Panc1 (cell line): ENCODE measurements at places on chromosomes 7 and 10. TPM values are rescaled to one million over a fixed set of nuclear protein-coding genes. Genes with fewer than 3 reads are reported as not detected.

The SFXN4 gene
- total RNA-seq: 67.0 TPM

The IFIT1B gene
- total RNA-seq: not detected

The LEP gene
- not detected for total RNA-seq

The INHBA gene
- total RNA-seq: 0.28 TPM

The NXPH1 gene
- total RNA-seq: not detected

The FLNC gene
- 10.2 TPM for total RNA-seq

DNA sequence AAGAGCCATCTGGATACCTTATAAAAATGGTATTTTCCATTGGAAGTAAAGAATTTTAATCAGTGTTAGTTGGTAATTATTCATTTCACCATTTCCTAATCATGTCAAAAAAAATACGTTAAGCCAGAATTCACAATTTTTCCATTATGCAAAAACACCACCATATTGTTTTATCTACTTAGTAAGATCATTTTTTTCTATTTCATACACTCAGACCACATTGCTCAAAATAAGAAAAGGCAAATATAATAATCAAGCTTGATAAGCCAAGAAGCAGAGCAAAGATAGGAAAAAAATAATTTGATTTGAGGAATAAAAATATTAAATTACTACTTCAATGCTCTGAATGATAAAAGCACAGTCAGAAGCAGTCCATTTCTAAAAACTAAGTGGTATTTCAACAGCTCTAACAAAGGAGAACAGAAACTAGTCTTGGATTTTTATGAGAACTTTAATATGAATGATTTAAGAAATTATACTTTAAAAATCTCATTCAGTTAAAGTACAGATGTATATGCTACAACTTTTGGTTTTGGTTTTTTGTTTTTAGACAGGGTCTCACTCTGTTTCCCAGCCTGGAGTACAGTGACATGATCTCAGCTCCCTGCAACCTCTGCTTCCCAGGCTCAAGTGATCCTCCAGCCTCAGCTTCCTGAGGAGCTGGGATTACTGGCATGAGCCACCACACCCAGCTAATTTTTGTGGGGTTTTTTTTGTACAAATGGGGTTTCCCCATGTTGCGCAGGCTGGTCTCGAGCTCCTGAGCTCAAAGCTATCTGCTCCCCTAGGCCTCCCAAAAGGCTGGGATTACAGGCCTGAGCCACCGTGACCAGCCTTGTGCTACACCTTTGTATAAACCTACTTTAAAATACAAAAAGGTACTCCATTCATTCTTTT, 46.6 kb downstream of the LRRN3 start:
- no peak for DNase-seq

DNA sequence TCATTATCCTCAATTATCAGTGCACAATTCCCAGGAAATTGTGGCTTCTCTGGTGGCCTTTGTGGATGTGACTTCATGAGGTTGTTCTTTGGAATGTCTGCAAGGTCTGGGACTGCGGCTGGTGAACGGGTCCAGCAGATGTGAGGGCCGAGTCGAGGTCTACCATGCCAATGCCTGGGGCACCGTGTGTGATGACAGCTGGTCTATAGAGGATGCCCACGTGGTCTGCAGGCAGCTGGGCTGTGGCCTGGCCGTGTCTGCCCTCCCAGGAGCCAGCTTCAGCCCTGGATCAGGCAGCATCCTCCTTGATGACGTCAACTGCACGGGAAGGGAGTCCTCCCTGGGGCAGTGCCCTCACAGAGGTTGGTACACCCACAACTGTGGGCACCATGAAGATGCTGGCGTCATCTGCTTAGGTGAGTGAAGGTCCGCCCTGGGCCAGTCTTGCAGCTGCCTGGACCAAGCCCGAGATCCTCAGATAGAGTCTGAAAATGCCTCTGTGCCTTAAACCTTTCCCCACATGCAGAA, 46.9 kb downstream of the CUZD1 start:
- DNase-seq: no peak

GRCh38 chr10:116626815-116627214, 6.1 kb downstream of the PNLIPRP2 start:
- no peak for DNase-seq

DNA sequence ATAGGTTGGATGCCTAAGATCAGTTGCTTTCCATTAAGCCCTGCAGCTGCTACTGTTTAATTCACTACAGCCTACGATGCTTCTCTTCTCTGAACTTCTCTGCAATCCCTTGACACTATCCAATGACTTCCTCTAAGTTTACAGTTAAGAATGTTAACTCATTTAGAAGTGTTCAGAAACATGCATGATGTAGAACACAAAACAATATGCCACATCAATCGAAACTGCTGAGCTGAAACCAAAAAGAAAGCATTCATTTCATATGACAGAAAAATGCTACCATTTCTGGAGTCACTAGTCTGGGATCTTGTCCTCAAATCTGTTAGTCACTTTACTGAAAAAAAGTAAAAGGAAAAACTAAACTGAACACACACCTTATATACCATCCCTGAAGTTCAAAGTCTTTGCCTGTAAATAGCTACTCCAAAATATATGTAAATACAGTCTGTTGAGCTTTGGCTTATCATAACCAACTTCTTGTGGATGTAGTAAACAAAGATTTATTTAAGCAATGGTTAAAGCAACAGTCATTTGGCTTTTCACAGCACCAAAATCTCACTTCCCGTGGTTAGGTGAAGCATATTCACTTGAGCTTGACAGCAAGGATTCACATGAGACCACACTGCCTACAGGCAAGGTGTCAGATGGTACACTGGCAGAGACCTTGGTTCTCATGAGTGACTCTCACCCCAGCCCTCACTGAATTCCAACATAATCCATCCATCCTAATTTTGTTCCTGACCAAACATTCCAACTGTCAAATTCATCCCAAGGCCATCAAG, 187.0 kb downstream of the PPP1R17 start:
- no peak for DNase-seq

DNA sequence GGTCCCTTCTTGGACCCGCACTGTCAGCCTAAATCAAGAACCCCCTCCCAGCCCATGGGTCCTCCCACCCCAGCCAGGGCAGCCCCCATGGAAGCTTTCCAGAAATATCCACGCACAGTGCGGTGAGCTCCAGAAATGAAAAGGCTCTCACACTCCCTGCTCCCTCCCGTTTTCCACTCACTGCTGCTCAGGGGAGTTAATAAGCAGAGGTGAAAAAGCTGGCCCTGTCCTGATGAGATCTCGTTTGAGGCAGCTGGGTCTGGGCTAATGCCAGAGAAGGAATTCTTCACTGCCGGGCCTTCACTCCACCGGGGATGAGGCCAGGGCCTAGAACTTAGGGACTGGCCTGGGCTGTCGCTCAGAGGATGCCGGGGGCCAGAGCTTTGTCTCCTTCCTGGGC, 102.2 kb downstream of the ZMIZ1 start:
- DNase-seq: no peak

- DNase-seq: no peak
These were observed 25.1 kb upstream of the VPS41 start for GRCh38 chr7:38934051-38934450.

DNA sequence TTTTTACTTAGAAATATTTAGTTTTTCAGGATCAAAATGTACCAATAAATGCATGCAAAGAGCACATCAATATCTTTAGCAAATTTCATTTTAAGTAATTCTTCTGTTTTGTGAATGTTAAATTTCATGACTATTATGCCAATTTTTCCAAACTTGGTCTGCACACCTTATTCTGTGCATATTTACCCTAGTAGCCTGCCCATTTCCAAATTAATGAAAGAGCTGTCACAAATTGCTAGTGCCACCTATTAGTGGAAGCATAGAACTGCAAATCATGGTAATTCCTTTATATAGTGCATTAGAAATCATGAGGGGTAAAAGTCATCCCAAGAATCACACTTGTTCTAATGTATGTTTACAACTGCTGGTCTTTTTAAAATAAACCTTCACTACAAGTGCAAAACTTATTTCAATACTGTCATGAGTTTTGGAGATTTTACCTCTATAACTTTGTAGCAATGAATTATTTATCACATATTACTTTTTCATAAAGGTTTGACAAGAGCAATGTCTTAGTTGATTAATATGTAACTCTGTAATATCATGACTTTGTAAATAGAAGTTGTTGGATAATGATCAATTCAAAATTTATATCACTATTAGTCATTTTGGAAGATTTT, 5.7 kb downstream of the SEMA3A start:
- DNase-seq: no peak

DNA sequence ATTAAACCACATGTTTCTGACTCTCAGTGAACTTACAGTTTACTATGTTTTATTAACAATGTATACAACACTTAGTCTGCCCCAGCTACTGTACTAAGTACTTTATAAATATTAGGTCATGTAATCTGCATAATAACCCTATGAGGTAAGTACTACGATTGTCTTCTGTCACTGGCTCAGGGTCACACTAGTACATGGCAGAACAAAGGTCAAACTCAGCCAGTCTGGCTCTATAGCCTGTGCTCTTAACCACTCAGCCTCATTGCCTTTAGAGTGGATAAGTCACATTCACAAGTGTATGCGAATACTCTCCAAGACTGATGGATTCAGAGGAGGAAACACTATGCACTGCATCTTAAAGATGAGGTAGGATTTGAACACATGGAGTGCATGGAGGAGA, 252.3 kb downstream of the KCNMA1 start:
- no peak for DNase-seq

GRCh38 chr10:73965890-73966768, 31.8 kb upstream of the VCL start:
- peak; percentile 97 for DNase-seq

GRCh38 chr7:90430614-90431460, 27.6 kb downstream of the CLDN12 start:
- no peak for DNase-seq

DNA sequence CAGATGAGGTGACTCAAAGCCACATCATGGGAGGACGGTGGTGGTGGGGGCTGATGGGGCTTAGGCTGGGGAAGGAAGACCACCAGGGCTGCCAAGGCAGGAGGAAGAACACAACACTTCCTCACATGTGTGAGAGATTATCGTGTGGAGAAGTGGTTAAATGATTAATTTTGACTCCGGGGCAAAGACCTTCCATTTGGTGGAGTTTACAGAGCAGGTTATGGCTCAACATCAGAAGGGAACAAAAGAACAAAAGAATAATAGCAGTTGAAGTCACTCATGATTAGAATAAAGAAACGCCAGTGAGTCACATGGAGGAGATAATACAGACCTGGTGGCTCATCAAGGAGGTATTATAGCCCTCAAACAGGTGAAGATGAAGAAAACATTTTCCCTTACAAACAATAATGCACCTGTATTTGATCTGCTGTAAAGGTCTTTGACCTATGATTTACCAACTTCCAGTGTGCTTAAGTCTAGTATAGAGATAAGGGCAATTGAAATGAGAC, 170.1 kb downstream of the PKD1L1 start:
- no peak for DNase-seq

DNA sequence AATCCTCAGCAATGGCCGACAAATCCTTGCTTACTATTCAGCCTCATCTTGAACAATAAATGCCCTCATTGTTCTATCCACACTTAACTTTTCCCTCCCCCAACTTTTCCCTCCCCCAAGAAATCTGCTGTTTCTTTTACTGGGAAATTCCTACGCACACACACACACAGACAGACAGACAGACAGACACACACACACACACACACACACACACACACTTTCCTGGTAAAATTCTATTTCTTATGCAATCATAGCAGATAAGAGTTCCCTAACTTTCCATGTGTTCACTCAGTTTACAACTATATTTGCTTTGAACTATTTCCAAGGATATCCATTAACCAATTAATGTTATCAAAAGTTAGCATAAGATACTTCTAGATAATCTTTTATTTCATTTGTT, 52.9 kb downstream of the RELN start:
- DNase-seq: no peak
